ENCODE measurements at places on chromosomes 12 and 14.
A peak's percentile ranks its signal among the peaks of the same experiment; 100 is the strongest.

DNA sequence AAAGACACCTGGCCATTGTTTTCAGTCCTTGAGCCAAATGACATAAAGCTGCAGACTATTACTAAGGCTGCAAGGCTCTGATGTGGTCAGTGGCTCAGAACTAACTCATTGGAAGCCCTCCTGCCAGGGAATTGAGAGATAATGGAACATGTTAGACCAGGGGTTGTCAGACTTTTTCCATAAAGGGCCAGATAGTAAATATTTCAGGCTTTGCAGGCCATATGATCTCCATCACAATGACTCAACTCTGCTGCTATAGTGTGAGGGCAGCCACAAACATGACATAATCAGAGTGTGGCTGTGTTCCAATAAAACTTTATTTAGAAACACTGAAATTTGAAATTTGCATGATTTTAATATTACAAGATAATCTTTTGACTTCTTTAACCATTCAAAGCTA lies 140.3 kb downstream of the TMEM30B start:
- DNase-seq = no peak

DNA sequence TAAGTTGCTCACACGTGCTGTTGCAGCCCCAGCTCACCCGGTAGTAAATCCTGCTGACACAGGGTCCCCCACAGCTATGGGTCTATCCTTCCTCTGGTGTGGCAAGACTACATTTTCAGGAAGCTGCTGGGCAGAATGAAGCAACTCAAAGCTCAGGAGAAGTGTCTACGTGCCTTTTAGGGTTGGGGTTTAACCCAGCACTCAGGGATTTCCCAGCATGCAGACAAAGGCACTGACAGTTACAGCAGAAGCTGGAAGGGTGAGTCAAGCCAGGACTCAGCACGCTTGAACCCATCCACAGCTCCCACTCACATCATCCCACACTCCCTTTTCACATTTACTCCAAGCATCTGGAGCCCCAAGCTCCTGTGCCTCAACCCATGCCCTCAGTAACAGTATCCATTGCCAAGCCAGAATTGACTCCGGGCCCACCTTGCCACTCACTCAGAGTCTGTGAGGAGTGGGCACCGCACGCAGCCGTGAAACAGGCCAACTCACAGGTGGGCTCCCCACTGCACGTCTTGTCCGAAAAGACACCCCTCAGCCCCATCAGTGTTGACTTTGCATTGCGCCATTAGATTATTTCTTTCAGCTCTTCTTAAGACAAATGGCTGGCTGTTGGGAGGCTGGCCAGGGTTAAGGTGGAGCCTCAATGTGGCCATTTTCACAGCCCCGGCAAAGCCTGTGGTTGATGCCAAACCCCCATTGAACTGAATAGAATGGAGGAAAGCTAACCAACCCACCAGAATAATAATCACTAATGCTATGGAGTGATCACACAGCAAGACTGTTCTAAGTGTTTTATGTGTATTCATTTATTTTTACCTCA lies 59.6 kb downstream of the ZFP36L1 start:
- no peak for DNase-seq

GRCh38 chr12:130330685-130331084 lies 7.0 kb upstream of the PIWIL1 start:
- no peak for DNase-seq

- DNase-seq = no peak
Observed at GRCh38 chr14:81062816-81063215, 107.4 kb downstream of the TSHR start.

DNA sequence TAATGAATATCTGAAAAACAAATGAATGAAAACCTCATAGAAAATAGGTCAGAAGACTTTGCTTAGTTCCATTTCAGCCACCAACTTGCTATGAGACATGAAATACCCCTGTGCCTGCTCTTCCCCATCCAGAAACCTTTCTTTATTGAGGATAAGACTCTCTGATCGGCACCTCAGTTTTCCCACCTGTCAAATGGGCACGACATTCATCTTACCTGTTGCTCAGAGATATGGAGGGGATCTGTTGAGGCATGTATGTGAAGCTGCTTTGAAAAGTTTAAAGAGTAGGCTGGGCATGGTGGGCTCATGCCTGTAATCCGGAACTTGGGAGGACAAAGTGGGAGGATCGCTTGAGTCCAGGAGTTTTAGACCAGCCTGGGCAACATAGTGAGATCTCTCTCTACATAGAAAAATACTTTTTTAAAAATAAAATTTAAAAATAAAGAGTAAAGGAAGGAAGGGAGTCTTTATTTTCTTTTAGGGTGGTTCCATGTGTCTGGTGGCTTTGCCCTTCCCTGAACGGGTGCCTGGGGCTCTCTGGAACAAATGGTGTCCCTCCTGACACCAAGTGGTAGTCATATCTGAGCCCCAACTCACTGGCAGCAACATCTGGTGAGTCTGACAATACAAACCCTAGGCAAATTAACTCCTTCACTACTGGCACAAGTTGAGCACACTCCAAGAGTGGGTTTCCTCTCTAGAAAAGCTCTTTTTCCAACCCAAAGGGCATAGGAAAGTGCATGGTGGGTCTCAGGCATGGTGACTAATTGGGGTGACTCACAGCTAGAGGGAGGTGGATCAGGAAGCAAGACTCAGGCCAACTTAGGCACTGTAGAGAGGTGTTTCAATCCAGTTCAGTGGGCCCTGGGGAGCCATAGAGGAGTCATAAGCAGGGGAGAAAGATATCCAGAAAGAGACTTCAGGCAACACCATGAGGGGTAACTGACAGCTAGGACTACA lies 42.1 kb downstream of the MAP1LC3B2 start:
- no peak for DNase-seq

- no peak for DNase-seq
Observed at GRCh38 chr14:60215127-60215444, 33.9 kb upstream of the PPM1A start.

- no peak for DNase-seq
Observed at GRCh38 chr12:114174326-114174725, 208.2 kb upstream of the RBM19 start.

GRCh38 chr12:1593174-1594005 lies 991 bp downstream of the FBXL14 start:
- peak; percentile 52 for DNase-seq

DNA sequence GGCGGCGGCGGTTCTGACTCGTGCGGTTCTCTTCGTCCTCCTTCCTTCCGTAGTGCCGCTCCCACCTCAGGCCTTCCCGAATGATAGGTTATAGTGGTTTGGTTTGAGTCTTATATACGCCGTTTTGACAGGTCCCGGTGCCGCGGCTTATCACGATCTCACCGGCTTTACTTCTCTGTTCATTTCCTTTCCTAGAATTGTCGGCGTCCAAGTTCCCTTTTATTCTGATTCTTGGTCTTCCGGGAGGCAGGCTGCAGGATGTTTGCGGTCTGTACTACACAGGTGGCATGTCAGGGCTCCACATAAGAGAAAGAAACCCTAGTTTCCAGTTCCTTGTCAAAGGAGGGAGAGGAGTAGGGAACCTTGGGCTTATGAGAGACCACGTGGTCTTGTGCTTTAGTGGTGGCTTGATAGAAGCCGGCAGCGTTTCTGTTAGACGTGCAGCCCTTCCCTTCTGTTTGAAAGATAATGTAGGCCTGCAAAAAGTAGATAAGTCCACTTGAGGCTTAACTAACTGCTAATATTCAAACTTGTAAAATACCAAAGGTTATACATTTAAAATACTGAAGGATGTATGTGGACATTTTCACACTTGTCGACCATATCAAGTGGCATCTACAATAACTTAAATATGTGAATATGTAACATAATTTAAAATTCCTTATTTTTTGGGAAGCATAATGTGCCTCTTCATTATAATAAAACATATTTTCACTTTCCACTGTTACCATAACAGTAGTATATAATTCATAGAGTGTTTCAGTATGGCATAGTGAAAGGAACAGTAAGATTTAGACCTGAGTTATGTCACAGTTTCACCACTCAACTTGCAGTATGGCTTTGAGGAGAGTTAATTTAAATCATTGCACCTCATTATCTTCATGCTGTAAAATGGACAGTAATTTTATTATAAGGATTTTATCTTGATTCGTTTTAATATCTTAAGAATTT lies 804 bp downstream of the USP15 start:
- peak; percentile 34 for DNase-seq

- no peak for DNase-seq
Observed at GRCh38 chr12:11946161-11946560, 124.6 kb upstream of the BCL2L14 start.

- no peak for DNase-seq
Observed at GRCh38 chr14:100577321-100577985, 9.8 kb downstream of the BEGAIN start.

DNA sequence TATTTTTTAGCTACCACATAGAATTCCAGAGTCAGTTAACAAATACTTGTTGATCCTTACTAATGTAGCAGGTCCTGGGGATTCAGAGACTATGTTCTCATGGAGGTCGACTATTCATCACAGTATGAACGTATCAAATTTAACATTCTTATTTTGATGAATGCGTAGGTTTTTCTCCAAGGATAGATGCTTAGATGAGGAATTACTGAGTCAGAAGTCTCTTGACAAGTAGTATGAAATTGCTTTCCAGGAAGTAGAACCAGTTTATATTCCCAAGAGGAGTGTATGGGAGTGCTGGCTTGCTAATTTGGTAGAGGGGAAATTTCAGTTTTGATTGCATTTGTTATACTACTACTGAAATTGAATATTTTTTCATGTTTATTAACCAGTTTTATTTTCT lies 42.8 kb upstream of the CRADD start:
- no peak for DNase-seq

- no peak for DNase-seq
Observed at GRCh38 chr12:65232476-65233077, 45.9 kb upstream of the MSRB3 start.

GRCh38 chr12:79897617-79898016 lies 37.3 kb downstream of the PPP1R12A start:
- DNase-seq = no peak

GRCh38 chr14:64926398-64926995 lies 12.2 kb downstream of the CHURC1 start:
- DNase-seq = no peak

DNA sequence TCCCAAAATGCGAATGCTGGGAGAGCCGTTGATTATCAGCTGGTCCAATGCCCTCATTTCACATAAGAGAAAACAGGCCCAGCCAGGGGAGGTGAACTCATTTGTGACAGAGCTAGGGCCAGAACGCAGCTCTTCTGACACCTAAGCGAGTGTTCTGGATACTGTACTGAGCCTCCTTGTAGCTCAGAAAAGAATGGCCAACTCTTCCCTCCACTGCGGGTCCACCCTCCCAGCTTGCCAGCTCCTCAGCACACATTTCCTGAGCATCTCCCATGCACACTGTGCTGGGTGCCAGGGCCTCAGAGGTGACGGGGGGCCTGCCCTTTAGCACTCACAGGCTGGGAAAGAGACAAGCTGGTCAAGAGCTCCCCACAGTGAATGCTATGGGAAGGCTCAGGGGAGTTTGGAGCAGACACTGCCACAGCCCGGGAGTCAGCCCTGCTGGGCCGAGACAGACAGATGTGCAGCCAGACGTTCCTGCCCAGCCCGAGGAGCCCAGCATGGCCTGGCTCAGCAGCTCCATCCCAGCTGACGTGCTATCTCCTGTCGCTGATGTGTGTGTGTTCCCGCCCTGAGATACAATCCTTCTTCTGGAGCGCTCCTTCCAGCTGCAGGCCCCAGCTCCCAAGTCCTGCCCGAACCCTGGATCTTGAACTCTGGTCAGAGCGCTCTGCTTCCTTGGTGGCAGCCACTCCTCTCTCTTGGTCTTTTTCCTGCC lies 3.5 kb downstream of the CMTM5 start:
- no peak for DNase-seq

GRCh38 chr14:64968651-64969050 lies 3.5 kb downstream of the RAB15 start:
- no peak for DNase-seq

DNA sequence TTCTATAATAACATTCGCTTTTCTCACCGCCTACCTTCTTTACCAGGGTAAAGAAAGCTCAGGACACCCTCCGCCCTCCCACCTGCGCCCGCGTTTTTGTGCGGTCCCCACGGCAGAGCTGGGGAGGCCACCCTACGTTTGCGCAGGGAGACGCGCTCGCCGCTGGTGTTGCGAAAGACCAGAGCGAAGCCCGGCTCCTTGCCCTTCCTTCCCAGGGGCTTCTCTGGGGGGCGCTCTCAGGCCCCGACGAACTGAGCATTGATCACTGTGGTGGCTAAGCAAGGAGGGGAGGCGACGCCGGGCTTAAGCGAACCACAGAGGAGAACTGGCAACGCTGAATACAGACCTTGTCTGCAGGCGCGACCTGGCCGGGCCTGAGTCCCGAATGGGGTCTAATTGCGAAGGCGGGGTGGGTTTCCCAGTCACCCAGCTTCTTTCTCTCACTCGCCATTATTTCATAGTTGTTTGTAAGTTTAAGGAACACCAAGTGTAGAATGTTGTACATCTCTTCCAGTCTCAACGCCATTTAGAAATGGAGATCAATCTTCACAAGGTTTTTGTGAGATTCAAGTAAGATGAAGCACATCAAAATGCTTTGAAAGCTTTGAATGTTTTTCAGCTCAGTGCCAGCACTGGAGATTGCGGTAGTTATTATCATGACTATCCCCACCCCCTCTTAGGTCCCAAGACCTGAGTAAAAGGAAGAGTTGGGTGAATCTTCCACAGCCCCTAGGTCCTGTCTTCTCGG lies 1.7 kb upstream of the NKX2-1 start:
- no peak for DNase-seq

DNA sequence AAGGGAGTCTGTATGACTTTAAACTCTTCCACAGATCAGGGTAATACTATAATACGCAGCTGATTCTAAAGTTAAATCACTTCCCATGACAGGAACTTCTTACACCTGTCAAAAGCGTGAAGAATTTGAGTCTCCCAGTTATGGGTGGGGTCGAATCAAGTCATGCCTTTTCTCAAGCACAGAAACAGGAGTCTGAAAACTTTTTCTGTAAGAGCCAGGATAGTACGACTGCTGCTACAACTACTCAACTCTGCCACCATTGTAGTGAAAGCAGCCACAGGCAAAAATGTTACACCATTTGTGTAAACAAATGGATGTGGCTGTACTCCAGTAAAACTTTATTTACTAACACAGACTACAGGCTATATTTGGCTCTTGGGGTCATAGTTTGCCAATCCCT lies 90.3 kb downstream of the DUSP6 start:
- DNase-seq = no peak

GRCh38 chr12:4535092-4535491 lies 3.6 kb upstream of the RAD51AP1 start:
- DNase-seq = no peak

GRCh38 chr12:68823696-68824095 lies 15.7 kb downstream of the MDM2 start:
- DNase-seq = no peak

DNA sequence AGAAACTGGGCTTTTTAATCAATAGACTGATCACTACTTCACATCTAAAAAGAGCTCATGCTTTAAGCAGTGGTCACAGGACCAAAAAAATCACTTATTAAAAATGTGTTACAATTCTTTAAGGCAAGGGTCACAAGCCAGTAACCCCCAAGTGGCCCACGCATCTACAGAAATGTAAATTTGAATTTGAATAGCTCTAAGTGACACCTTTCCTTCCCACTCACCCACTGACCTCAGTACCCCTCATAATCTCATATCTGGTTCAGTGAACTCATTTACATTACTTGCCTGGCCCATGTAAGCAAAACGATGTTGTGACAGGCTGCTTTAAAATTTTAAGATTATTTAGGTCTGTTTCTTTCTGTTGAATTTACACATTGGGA lies 27.4 kb downstream of the NELL2 start:
- no peak for DNase-seq

- no peak for DNase-seq
Observed at GRCh38 chr12:116837097-116837496, 44.1 kb downstream of the HRK start.

GRCh38 chr12:121829250-121829918 lies 25.6 kb downstream of the SETD1B start:
- no peak for DNase-seq
